ENCODE measurements at places on chromosomes 2 and 18.

DNA sequence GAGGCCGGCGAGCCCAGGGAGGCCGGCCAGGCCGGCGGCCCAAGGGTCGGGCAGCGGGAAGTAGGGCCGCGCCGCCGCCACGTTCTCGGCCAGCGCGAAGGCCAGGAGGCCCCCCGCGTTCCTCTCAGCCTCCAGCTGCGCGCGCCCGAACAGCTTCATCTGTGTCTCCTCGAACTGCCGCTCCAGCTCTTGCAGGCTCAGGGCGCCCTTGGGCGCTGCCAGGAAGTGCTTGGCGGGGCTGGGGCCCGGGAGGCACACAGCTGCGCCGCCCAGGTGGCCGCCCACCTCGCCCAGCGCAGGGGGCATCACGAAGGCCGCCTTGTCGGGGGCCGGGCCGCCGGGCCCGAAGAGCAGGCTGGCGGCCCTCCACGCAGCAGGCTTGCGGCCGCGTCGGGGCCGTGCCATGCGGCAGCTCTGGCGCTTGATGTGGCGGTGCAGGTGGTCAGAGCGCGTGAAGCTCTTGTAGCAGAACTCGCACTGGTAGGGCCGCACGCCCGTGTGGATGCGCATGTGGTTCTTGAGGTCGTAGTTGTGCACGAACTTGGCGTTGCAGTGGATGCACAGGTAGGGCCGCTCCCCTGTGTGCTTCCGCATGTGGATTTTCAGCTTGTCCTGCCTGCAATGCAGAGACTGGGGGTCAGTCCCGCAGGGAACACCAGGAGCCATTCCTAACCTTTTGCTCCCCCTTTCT is 99.0 kb upstream of the SMAD2 start:
- no peak for DNase-seq

GRCh38 chr2:82182270-82182669 is 1877.7 kb upstream of the LRRTM1 start:
- no peak for DNase-seq

DNA sequence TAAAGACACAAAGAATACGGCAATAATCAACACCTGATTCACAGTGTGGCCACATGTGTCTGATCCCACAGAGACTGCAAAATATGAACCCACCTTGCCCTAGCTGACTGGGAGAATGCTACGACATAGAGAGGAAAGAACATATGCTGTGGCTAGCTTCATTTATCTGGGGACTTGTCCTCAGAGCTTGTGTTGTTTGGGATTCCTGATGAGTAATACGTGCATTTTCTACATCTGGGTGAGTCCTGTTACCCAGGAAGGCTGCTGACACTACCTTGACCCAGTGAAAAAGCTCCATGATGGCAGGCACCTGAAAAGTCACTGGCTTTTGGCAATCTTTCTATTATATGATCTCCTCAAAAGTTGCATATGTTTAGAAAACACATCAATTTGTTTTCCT is 427.7 kb upstream of the LYPD1 start:
- no peak for DNase-seq

DNA sequence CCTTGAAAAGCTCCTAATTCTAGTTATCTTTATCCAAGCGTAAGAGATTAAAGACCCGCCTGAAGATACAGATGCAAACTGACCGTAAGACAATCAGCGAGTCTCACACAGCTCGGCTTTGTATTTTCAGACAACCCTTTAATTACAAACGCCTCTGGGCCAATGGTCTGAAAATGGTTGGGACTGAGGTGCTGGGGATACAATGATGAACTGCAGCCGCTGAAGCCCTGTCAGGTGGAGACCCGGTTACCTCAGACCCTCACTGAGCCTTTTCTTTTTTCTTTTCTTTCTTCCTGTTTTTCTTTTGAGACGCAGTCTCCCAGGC is 715 bp upstream of the CFAP36 start:
- peak; percentile 27 for DNase-seq

GRCh38 chr2:172323861-172324597 is 103.4 kb upstream of the ITGA6 start:
- DNase-seq, result no peak

DNA sequence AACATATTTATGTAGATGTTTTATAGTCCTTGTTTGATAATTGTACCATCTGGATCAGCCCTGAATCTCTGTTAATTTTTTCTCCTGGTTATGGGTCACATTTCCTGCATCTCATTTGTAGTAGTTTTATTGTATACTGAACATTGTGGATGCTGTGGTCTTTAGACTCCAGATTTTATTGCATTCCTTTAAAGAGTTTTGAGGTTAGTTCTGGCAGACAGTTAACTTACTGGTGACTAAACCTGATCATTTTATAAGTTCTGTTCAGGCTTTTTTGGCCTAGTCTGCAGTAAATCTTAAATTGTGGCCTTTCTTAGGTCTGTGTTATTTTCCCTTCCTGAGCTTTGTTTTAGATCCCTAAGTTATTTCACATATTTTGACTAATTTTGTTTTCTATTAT is 84.3 kb downstream of the FANCL start:
- DNase-seq, result no peak

GRCh38 chr2:118246726-118247125 is 158.5 kb downstream of the INSIG2 start:
- no peak for DNase-seq

- DNase-seq, result no peak
These were observed 735.0 kb upstream of the POU3F3 start for GRCh38 chr2:104118889-104119288.

DNA sequence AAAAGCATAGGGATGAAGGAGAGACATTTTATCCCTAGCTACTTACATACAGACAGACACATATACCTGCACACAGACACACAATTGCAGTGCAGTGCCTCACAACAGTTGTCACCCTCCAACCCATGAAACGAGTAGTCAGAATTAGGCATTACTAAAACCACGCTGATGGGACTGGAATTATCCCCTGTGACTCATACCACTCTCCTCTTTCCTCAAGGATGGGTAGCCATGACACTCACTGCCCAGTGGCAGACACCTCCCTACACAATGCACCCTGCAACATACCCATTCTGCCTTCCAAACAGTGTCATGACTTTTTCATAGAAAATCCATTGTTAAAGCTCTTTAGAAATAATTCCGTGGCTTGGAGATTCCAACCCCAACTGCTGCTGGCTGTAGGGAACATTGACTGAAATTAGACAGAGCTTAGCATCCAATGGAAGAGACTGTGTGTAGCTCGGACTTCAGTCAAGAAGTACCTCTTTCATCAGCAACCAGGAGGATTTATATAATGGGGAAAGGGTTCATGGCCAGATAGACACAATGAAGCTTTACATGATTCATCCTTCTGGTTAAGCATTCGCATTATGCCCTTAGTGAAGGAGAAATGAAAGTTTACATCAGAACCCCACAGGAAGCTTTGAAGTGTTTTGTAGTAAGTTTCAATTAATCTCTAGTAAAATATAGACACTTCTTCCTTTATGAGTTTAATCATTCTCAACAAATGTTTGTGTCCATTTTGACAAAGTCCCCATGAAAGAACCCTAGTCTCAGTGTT is 155.2 kb downstream of the FBXO15 start:
- DNase-seq, result no peak

GRCh38 chr2:8133913-8134472 is 547.9 kb upstream of the ID2 start:
- no peak for DNase-seq

- DNase-seq, result no peak
These were observed 141.6 kb downstream of the ICOS start for GRCh38 chr2:204078003-204078698.

DNA sequence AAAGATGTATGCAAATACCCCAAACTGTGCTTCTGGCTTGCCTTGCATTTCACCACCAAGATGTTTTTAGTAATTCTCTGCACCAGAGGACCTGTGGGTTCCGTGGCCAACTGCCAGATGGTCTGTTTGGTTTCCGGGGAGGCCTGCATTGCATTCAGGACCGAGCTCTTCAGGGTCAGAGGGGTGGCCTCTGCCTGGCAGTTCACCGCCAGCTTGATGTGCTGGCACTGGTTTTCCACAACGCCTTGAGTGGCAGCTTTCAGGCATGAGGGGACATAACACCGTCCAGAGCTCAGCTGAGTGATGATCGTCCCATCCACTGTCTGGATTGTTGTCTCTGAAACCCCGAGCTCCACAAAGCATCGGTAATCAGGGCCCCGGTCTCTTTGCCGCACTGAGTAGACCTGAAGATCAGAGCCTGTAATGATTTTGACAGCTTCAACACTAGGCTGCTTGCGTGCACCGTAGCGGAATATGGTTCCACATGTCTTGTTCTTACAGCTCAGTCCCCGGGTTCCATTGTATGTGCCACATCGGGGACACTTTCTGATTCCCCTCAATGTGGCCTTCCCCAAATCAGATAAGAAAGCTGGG is 9.4 kb downstream of the C2orf42 start:
- DNase-seq, result no peak

DNA sequence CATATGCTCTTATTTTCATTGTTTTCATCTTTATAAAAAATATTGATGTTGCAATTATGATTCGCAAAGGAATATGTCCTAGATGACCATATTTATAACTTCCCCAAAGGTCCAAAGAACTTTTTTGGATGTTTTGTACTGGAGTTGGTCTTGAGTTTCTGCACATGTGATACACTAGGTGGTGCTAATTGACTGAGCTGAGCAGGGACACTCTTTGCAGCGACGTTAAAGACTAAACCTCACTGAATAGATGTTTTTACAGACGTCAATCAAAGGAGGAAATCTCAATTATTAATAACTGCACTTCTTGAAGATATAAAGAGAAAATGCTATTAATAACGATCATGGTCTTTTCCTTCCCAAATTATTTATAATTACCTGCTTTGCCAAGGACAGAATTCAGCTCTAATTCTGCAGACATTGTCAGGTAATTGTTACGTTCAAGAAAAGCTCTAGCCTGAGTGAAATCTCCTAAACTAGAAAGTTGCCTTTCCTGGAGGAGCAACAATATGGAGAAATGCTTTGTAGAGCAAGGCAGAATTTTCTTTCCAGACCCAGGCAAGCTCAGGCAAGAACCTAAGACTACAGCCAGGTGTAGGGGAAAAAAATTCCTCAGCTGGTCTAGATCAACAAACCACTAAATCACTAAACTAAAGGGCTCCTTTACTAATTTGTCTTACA is 119.3 kb upstream of the RBBP8 start:
- DNase-seq, result no peak

GRCh38 chr2:120383631-120384340 is 37.9 kb downstream of the INHBB start:
- no peak for DNase-seq

- DNase-seq, result no peak
These were observed 29.5 kb upstream of the BZW1 start for GRCh38 chr2:200782251-200782650.

DNA sequence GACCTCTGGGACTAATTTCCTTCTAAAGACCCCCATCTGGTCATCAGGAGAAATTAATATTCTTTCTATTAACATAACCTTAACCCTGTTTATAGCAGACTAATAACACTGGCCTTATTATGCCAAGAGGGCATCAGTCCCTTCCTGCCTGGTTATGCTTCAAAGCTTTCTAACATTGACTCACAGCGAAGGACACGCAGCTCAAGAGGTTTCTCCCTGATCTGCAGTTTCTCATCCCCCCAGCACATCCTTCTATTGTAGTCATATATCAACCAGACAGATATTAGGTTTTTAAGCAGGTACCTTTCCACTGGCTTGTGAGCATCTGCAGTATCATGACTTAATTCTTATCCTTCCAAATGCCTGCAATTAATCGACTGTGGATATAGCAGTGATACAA is 100.0 kb upstream of the CXCR4 start:
- DNase-seq, result no peak

DNA sequence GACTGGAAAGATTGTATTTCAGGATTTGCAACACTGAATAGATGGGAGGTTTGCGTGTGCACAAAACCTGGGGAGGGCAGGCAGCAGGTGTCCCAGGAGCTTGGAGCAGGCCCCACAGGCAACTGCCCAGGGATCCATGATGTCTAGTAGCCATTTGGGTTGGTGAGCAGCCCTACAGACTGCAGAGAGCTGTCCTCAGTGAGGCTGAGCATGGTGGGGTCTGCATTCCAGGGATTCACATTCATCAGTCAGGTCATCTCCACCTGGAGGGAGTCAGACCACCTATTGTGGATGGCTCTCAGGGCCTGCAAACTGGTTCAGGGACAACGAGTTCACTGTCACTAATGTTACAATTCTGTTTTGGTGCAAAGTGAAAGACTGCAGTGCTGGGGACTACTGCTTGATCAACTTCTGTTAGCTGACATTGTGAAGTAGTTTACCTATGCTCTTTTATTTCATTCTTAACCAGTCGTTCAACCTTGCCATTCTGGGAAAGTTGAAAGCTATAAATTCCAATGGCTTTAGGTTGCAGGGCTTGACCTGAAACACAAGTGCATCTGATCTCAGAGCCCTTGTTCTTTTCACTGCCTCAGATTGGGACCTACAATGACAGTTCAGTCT is 222.6 kb downstream of the ZNF407 start:
- DNase-seq, result no peak

GRCh38 chr2:99571954-99572353 is 82.1 kb upstream of the REV1 start:
- DNase-seq, result no peak
